Renal cortical epithelial cell (primary cell): ENCODE measurements at places on chromosomes 6 and 20.

DNA sequence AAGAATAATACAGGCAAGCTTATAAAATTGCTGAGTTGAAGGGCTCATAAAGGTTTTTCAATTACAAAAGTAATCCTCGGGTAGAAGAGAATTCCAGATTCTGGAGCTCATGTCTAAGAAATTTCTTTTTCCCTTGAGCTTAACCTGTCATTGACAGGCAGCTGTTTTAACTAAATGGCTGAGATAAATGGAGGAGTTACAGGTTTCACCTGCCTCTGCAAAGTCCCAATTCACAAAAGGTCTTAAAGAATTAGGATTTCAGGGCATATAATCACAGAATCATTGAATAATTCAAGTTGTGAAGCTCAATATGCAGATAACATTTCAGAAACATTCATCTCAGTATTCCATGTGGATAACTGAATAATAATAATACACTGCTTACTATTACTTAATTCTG lies 660.1 kb upstream of the NRSN1 start:
- no peak for DNase-seq

- DNase-seq: no peak
These were observed 125.6 kb downstream of the GRM4 start for GRCh38 chr6:34020278-34020677.

DNA sequence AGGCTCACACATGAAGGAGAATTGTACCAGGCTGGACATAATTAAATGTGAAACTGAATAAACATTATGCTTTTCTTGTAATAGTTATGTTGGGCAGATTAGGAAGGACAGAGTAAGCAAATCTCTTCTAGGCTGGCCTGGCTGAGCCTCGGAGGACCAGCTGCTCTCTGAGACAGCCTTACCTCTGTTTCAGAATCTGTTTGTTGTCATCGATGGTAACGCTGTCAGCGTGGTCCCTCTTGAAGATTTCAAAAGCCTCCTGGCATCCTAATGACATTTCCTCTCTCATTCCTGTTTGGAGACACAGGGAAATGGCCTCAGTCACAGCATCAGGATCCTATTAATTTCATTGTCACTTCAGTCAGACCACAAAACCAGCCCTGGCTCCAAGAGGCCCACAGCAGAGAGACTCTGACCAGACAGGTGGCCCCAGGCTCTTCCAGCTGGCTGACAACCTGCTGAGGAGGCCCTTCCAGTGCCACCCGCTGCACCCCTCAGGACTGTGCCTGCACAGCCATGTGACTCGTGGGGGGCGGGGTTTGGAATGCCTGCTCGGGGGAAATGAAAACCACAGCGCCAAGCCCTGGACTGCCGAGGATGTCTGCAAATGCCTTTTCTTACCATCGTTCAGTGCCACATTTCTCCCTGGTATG lies 108.5 kb upstream of the KCNK16 start:
- peak; percentile 39 for DNase-seq

GRCh38 chr6:53961679-53962370 lies 149.4 kb upstream of the MLIP start:
- DNase-seq: peak; percentile 65

DNA sequence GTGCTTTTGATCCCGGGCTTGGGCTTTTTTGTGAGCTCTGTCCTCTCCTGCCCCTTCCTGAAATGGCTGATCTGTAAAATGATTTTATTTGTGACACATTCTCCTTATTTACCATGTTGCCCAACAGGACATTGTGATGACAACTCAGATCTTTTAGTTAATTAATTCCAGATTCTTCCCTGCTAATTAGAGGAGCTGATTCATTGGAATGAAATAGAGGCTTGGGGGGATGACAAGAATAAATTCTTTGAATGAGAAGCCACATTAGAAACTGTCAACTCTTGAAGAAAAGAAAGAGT lies 26.1 kb upstream of the GABRR1 start:
- DNase-seq: peak; percentile 85

DNA sequence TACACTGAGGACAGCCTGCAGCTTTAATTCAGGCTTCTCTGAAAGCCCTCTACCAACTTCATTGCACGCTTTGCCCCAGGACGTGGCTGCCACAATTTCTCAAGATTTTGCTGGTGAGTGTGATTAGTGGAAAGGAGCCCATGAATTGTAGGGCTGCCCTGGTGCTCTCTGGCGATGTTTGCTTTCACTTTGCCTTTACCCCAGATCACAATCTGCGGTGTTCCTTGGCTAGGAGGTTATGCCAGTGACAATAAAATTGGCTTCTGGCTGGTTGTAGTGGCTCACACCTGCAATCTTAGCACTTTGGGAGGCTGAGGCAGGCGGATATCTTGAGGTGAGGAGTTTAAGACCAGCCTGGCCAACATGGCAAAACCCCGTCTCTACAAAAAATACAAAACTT lies 139.3 kb downstream of the FOXC1 start:
- DNase-seq: no peak

DNA sequence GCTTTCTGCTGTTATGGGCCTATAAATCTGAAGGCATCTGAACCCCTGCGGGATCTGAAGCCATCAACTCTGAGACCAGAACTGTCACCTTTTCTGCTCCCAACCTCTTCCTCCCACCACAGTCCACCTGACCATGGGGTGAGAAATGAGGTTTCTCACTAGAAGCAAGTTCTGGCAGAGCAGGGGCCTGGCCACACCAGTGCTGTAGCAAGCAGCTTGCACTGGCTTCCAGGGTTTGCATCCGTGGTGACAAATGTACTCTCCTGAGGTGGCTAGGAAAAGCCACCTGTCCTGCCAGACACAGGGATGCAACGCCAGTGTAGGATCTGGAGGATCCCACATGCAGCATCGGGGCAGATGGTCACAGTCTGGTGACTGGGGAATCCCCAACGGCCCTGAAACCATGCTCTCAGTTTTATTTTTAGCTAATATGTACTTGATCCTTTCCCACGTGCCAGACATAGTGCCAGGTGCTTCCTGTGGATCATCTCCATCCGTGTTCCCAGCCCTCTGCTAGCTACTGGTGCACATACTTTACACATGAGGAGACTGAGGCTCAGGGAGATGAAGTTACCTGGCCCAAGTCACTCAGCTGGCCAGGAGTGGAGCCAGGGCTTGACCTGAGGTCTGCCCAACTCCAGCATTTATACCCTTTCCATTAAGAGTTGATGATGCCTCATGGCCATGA lies 122.1 kb upstream of the SPACA1 start:
- peak; percentile 35 for DNase-seq

- no peak for DNase-seq
These were observed 42.3 kb downstream of the PIM1 start for GRCh38 chr6:37212268-37212667.

GRCh38 chr6:12243169-12243568 lies 47.0 kb upstream of the EDN1 start:
- DNase-seq: no peak

GRCh38 chr6:15076565-15076964 lies 169.3 kb upstream of the JARID2 start:
- DNase-seq: no peak

DNA sequence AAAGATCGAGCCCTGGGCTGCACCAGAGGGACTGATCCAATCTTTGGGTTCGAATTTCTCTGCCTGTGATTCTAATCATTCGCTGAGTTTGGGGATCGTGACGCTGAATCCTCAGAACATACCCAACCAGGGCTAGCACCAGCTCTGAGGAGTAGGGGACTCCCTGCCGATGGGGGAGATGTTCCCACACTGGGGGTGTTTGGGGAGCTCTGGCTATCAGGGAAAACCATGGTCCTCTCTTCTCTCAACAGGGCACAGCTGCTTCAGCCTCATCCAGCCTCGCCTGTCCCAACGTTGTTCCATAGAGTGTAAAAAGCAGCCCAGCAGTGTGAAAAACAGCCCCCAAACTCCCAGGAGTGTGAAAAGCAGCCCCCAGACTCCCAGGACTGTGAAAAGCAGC lies 136.6 kb downstream of the ANKRD60 start:
- DNase-seq: no peak

GRCh38 chr20:38452880-38453624 lies 17.9 kb upstream of the SNHG17 start:
- DNase-seq: peak; percentile 34

GRCh38 chr6:871503-871902 lies 178.6 kb upstream of the EXOC2 start:
- DNase-seq: no peak

DNA sequence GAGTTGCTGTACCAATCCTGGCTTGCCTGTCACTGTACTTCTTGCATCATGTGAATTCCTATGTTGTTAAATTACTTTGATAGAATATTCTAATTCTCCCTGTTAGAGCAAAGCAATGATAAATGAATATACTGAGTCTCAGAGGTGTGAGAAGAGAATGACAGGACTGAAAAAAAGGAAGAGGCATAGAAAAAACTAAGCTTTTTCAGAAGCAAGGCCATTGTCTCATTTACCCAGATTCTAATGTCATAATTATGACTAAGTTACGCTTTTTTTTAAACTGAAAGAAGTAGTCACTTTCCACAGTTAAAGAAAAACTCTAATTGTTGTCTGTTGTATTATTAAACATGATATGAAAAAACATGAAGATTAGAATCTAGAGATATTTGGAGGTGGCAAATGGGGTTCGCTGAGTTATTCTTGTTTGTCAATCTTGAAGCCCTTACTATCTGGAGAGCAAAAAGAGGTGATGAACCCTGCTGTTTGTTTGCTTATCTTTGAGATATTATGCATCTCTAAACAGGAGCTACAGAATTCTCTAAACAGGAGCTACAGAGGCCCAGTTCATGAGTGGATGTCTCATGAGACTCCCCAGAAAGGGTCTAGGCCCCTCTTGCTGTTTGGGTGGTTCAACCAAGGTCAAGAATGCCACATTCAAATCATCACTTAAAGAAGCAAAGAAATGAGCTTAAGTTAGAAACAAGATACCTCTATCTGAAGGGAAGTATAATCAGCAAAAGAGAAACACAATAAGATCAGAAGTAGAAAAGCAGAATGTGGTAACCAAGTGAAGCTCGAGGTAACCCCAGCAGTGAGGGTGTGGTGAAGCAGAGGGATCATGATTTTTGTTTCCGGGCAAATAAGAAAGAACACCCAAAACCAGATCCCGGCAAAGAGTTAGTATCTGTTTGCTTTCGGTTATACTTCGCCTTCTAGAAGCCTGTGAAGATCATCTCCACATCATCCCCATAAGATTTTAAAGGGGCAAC lies 33.3 kb upstream of the THEMIS start:
- no peak for DNase-seq

DNA sequence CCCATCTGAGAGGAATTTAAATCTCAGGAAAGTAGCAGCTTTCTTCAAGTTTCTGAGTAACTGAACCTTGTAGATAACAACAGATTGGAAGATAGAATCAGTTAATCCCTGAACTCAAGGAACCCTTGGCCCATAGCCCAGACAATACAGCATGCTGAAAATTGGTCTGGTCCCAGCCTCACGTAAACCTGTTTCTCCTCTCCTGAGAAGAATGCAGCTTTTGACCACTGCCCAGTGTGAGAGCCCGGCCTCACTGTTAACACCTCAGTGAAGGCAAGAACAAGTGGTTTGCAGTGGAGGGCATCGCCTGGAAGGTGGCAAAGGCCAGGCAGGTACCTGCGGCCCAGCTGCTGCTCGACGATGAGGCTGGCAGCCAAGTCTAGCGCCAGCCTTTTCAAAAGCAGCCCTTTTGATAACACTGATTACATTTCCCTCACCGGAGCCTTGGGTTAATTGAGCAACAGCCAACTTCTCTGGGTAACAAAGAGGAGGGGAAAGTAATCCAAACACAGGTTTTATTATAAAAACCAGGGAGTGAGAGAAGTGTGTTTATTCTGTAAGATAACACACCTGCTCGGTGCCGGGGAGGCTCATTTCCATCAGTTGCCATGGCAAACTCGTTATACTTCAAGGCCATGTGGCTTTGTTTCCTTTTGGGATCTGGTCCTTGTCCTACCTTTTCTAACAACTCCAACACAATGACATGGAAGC lies 54.0 kb downstream of the TRAF3IP2 start:
- peak; percentile 41 for DNase-seq

GRCh38 chr6:45450831-45451230 lies 73.1 kb upstream of the SUPT3H start:
- DNase-seq: no peak

DNA sequence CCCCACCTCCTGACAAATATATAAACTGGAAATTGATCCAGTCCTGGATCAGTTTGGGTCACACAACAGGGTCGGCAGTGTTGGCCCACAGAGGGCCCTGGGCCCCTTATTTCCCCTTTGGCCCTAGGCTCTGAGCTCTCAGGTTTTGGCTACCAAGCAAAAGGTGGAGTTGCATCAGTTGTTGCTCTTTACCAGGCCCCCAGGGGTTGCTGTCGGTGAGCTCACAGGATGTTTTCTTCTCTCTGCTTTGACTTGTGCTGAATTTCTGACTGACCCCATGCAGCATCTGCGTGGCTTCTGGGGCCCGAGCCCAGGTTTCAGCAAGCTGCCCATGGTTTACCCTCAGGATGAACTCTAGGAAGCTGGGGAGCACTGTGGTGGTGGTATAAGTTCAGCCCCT lies 44.6 kb downstream of the PPARD start:
- no peak for DNase-seq

DNA sequence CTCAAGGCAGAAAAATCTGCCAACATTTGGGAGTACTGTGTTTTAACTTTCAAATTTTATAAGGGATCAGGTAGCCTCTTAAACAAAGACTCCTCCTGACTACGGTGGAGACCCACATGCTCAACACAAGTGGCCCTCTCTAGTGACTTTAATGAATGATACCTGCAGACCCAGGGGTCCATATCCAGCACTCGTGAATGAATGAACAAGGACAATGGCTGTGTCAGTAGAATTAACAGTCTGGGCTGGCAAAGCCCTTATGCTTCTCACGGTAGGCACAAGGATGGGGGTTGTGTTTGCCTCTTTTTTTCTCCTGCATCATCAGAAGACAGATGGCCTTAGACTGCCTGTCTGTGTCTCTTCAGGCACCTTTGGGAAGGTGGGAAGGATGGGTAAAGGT lies 112.6 kb upstream of the TRAF3IP2 start:
- no peak for DNase-seq

DNA sequence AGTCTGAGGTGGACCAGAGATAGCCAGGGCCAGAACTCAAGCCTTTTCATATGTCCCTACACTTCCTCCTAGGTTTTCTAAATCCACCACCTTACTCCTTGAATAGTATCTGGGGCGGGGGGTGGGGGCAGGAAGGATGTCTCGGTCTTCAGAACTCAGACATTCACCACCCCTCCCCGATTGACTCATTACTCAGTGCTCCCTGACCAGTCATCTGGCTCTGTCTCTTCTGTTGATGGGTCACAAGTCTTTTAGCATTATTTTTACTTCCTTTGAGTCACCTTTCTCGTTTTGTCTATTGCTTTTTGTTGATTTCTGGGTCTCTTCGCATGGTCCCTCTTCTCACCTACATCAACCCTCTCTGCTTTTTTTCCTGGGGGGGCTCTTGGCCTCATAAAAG lies 23.3 kb downstream of the NOX3 start:
- DNase-seq: no peak

DNA sequence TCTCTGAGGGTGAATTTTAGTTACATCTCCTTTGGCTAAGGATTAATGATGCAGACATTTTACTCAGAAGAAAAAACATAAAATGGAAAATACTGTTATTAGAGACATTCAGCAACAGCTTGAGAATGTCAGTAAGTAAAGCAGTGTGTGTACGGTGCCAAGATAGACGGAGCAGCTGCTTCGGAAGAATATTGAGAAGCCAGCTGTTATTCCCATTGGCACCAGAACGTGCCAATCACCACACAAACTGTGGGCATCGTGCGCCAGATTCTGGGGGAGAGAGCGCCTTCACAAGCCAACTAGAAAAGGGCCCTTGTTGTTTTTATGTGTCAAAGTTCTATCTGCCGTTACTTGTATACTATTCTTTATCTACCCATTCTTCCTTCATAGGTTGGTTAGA lies 163.4 kb downstream of the MTFR2 start:
- DNase-seq: no peak

- DNase-seq: no peak
These were observed 33.1 kb downstream of the HBS1L start for GRCh38 chr6:135021310-135022049.

GRCh38 chr6:136895901-136896300 lies 26.2 kb upstream of the SLC35D3 start:
- DNase-seq: no peak
